ENCODE measurements at places on chromosomes 4 and X.

DNA sequence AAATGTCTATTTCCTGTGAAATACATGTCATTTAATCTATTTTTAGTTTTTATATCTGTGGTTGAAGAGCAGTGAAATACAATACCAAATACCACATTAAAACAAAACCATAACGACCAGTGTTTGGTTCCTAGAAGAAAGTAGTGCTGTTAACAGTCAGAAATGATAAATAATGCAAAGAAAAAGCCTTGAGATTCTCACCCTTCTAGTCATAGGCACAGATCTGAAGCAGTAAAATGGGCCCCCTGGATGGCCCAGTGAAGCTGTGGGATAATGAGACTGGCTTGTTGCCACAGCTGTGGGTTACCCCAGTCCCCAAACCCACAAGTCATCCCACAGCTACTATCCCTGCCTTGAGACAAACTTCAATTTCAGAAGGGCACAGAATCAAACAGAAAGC is 137.3 kb upstream of the RPL34 start:
- no peak for DNase-seq

GRCh38 chrX:9532349-9532748 is 67.5 kb downstream of the TBL1X start:
- no peak for DNase-seq

DNA sequence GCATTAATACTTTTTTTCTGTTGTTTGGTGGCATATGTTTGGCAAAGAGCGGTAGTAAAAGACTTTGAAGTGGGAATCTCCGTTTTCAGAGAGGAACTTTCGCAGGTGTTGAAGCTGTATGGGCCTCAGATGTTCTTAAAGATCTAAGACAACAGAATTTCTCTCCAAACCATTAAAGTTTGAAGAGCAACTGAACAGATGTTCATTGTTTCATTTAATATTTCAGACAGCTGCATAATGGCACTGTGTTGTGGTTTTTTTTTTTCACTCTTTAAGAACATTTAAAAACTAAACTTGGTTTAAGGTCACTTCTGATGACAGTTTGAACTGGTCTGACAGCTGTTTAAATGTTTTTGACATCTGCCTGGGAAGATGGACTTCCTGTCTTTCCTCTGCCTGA is 882.7 kb upstream of the PCDH10 start:
- DNase-seq = no peak

DNA sequence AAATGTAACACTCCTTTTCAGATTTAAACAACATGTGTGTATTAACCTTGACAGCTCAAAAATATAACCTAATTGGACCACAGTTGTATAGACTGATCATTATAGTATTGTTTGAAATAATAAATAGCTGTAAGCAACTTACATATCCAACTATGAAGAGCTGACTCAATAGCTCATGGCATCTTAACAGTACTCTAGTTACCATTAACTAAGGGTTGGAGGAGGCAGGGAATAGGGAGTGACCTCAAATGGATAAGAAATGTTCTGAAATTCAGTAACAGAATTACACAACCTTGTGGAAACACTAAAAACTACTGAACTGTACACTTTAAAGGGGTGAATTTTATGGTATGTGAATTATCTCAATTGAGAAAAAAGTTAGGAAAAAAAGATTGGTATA is 136.5 kb upstream of the CPEB2 start:
- no peak for DNase-seq

DNA sequence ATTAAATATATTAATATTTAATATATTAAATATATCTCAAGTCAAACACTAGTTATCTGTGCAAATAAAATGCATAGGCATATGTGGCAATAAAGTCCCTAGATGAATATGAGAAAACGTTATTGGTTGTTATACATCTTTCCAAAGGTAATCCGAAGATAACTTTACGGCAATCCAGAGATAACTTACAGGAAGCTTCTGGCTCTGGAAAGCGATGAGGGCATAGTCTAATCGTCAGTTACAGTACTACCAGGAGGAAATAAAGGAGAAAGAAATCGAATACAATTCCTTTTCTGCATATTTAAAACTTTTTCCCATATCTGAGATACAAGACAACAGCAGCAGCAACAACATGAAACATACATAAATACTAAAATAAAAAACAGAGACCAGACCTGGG is 35.3 kb downstream of the CNOT6L start:
- DNase-seq = no peak

- no peak for DNase-seq
Measured at GRCh38 chr4:41545238-41545637, 7.3 kb downstream of the LIMCH1 start.

All from GM04504 (cell line).